Activated CD8-positive, alpha-beta memory T cell treated with anti-CD3 and anti-CD28 coated beads for 48 hours (primary cell): ENCODE measurements at places on chromosomes 3 and 15.

- no peak for DNase-seq
These were observed 503.6 kb upstream of the NAALADL2 start for GRCh38 chr3:174355505-174355904.

DNA sequence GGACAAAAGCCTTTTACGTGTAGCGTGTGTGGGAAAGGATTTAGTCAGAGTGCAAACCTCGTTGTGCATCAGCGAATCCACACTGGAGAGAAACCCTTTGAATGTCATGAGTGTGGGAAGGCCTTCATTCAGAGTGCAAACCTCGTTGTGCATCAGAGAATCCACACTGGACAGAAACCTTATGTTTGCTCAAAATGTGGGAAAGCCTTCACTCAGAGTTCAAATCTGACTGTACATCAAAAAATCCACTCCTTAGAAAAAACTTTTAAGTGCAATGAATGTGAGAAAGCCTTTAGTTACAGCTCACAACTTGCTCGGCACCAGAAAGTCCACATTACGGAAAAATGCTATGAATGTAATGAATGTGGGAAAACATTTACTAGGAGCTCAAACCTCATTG is 10.5 kb downstream of the ZNF35 start:
- no peak for DNase-seq

- DNase-seq: no peak
These were observed 268.5 kb downstream of the SQOR start for GRCh38 chr15:45903283-45903682.

- DNase-seq: no peak
These were observed 19.6 kb downstream of the SLCO3A1 start for GRCh38 chr15:91873138-91873536.

GRCh38 chr3:49013738-49014660 is 4.4 kb downstream of the DALRD3 start:
- DNase-seq: no peak

- DNase-seq: no peak
These were observed 4.8 kb downstream of the LRRC58 start for GRCh38 chr3:120344349-120344748.

DNA sequence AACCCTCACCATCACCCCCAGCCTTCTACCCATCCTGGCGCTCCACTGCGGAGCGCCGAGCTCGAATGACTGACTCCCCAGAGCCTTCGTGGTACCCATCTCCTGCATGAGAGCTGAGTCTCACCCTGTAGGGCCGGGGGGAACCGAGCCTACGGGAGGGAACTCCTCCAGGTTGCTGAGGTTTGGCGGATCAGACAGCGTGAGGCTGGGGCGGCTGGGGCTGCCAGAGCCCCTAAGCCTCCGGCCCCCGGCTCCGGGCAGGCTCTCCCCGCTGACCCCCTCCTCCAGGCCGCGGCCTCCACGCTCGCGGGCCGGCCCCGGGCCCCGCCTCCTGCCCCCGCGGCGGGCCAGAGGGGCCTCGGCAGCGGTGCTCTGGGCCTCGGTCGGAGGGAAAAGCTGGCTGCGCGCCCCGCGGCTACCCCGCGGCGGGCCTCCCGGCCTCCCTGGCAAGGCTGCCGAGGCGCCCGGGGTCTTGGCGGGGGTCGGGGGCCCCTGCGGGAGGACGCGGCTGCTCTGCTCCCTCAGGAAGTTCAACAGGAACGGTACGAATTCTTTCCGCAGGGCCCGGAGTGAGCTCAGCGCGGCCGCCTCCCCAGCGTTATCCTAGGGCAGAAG is 643 bp downstream of the CDAN1 start:
- no peak for DNase-seq

DNA sequence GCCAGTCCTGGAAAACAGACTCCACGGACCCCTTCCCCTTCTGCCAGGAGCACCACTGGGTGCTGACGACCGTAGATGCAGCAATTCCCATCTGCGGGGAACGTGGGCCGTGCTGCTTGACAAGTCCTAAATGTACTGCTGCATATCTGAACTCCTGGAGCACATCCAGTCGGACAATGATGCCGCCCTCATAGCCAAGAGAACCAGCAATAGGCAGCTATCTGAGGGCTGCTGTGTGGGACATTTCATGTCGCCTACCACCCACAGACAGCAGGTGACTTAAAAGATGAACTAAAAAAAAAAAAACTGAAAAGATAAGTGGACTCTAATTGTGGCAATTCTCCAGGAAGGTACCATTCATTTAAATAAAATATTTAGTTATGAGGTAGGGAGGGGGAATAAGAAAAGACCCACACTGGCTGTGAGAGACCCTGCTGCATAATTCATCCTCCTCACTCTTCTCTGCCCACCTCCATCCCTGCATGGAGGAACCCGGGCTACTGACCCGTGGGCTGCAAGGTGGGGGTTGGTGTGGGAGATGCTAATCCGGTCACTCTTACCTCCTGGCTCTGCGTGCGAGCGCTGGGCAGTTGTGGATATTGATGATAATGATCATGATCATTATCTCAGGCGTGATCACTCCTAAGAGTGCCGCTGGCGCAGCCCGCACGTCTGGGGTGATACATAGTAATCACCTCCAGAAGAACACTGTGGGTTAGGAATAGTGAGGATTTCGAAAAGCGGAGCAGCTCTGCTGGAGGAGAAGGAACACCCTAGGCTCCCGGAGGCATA is 28.3 kb downstream of the ALS2CL start:
- DNase-seq: no peak

GRCh38 chr15:72599855-72600464 is 54.5 kb upstream of the GOLGA6B start:
- no peak for DNase-seq

DNA sequence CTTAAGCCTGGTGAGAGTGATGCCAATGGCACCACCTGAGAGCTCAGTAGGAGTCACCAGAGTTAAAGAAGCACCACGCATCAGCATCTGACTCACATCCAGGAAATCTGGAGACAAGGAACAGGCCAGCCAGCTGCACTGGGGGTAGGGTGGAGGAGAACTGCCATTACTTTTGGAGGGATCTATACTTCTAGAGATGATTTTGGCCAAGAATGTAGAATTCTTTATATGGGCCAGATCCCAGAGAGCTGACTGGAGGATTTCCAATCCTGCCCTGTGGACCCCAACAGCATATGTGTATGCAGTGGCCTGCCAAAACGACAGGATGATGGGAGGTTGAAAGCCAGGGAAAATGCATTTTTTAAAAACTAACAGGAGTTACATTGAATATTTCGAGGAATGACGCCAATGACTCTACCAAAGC is 29.8 kb downstream of the CCR3 start:
- no peak for DNase-seq

GRCh38 chr3:125374501-125374995 is 577 bp downstream of the ZNF148 start:
- DNase-seq: no peak
